ENCODE measurements at places on chromosomes 5 and 9.

GRCh38 chr5:45512521-45512920 lies 183.7 kb downstream of the HCN1 start:
- DNase-seq: no peak

DNA sequence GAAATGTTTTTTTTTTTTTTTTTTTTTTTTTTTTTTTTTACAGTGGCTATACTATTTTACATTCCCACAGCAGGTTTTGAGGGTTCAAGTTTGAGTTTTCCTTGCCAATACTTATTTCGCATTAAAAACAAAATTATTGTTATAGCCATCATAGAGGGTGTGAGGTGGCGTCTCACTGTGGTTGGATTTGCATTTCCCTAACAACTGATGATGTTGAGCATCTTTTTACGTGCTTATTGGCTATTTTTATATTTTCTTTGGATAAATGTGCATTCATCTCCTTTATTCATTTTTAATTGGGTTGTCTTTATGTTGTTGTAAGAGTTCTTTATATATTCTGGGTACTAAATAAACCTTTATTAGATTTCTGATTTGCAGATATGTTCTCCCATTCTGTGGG lies 18.9 kb upstream of the UBLCP1 start:
- no peak for DNase-seq

DNA sequence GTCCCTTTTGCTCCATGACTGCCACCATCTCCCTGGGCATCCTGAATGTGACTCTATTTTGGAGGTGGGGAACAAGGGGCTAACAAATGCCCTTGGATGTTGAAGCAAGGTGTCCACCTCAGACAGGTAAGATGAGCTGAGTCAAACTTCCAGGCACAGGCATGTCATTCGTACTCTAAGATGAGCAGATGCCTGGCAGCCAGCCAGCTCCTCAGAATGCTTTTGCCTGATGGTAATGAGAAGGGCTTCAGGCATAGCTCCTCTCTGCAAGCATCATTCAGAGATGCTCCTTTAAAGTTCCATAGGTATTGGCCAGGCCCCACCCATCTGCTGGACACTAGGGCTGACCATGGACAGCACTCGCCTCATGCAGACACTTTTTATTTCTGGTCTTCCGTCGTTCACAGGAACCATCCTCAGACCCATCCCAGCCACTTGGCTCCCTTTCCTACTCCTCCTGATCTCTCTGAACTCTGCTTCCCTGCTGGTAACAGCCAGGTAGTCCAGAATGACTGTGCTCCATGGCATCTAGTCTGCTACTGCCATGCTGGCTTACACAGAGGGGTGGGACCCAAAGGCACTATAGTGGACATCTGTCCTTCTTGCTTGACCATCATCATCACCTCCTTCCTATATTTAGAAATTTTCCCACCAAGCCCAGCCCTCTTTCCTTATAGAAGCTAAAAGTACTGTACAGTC lies 118.8 kb downstream of the GLIS3 start:
- DNase-seq: no peak

DNA sequence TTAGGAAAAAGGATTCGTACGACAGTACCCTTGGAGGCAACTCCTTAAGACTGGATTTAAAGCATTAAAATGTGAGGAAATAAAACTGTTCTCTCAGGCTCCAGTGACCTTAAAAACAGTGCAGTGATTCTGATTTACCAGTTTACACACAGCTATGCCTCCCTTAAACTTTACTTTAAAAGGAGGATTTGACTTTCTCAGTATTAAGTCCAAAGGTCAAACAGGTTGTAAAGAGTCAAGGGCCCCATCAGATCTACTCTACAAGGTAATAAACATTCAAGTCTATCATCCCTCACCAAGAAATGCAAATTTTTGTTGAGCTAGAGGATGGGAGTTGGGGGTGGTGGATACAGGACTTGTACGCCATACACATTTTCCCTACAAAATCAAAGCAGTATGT lies 75.2 kb downstream of the ELAVL2 start:
- no peak for DNase-seq

DNA sequence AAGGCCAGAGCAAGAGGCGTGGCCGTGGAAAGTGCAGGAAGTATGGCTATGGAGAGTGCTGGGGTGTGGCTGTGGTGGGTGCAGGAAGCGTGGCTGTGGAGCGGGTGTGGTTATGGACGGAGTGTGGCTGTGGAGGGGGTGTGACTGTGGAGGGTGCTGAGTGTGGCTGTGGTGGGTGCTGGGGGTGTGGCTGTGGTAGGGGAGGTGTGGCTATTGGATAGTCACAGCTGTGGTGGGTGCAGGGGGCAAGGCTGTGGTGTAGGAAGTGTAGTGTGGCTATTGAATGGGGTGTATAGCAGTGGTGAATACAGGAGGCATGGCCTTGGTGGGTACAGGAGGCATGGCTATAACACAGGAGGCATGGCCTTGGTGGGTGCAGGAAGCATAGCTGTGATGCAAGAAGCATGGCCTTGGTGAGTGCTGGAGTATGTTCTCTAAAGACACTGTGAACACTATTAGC lies 40.8 kb upstream of the SPATA31C2 start:
- DNase-seq: no peak

DNA sequence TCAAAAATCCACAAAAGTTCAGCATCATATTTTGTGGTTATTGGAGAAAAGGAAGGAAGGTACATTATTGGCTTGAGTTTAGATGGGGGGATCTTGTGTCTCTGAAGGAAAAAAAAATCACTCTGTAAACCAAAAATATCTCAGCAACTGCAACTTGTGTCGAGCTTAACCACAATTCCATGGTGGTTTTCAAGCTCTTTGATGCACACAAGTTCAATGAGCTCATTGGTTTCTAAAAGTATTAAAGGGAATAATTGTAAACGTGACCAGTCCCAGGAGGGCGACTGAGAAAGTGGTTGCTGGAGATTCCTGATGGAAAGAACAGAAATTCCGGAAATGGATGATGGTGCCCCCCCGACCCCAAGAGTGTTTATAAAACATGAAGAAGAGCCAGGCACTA lies 173.8 kb downstream of the PSAT1 start:
- no peak for DNase-seq

DNA sequence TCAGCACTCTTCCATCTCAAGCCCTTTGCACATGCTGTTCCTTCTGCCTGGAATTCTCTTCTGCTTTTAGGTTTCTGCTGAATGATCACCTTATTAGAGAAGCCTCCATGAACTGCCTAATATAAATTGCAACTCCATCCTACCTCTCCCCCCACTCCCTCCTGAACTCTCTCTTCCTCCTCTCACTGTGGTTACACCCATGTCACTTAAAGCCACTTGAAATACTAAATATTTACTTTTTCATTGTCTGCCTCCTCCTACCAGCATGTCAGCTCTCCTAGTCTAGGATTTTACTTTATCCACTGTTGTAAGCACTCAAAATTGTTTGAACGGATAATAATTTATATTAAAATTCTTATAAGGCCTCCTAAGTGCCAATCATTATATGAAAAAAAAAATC lies 43.8 kb downstream of the ACTL7B start:
- no peak for DNase-seq

DNA sequence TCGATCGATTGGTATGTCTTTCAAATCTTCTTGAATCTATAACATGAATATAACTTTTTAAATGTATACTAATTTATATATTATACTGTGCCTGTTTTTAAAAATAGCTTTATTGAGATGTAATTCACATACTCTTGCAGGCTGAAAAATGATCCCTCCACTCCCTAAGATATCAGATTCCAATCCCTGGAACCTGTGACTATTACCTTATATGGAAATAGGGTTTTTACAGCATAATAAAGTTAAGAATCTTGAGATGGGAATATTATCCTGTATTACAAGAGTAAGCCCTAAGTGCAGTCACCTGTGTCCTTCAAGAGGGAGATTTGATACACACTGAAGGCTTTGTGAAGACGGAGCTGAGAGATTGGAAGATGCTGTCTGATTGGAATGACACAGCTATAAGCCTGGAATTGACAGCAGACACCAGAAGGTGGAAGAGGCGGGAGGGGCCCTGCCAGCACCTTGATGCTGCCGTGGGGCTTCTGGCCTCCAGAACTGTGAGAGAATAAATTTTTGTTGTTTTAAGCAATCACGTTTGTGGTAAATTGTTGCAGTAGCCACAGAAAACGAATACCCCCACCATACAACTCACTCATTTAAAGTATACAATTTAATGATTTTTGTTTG lies 161.3 kb downstream of the RMI1 start:
- DNase-seq: no peak

GRCh38 chr5:139847790-139848507 lies 52.3 kb downstream of the PSD2 start:
- peak; percentile 66 for DNase-seq

DNA sequence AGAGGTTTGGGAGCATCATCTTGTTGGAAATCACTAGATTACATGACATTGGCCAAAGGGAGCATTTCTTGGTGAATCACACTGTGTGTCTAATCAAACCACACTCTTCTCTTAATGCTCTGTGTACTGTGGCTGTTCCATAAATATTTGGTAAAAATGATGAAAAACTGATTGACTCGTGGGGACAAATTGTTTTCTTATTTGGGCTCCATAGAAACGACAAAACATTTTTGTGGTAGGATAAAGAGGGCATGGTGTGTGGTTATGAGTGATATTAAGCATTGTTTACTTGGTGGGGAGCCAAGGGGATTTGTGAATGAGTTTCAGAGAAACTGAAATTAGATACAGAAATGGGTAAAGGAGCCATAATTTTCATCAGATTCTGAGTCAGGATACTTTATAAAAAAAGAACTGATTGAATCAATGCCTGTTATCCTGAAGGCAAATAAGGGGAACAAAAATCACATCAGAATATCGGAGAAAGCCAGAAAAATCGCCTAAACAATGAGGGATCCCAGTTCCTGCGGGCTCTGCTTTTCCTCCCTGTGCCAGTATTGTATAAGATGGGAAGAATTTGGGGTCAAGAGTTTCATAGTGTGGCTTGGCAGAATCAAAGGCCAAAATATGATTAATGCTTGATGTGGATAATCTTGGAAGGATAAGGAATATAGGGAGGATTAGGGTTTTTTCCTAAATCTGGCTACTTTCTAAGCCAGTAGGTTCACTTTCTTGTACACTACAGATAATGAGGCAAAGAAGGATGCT lies 33.3 kb downstream of the FBXL7 start:
- no peak for DNase-seq

- DNase-seq: no peak
Measured at GRCh38 chr9:91428927-91429351, 5.3 kb upstream of the NFIL3 start.

GRCh38 chr5:58407042-58407719 lies 52.7 kb downstream of the PLK2 start:
- DNase-seq: no peak

GRCh38 chr5:102863764-102864560 lies 108.9 kb downstream of the PAM start:
- DNase-seq: no peak

DNA sequence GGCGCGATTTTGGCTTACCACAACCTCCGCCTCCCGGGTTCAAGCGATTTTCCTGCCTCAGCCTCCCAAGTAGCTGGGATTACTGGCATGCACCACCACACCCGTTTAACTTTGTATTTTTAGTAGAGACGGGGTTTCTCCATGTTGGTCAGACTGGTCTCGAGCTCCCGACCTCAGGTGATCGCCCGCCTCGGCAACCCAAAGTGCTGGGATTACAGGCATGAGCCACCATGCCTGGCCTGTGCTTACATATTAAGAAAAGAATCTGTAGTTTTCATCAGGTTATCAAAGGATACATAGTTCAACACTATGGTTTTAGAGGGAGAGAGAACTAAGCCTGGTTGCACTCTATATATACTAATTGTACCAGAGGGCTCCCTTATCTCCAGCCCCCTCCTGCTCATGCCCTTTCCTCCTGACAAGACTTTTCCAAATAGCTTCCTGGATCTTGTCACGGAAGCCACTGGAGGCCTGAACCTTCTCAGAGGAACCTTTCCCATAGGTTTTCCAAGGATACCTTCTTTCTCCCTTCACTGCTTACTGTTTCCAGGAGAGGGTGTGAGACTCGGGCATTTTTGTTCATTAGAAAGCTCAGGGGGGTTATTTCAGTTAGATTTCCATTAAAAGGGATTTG lies 53.1 kb downstream of the SLC44A1 start:
- DNase-seq: no peak

GRCh38 chr5:140996060-140996459 lies 29.8 kb downstream of the PCDHAC2 start:
- DNase-seq: peak; percentile 47

DNA sequence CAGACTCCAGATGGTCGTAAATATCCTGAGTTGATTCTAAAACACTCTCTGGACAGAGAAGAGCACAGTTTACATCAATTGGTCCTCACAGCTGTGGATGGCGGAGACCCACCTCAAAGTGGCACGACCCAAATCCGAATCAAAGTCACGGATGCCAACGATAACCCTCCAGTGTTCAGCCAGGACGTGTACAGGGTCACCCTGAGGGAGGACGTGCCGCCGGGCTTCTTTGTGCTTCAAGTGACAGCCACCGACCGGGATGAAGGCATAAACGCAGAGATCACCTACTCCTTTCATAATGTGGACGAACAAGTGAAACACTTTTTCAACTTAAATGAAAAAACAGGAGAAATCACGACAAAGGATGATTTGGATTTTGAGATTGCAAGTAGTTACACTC lies 891 bp downstream of the PCDHGB2 start:
- no peak for DNase-seq
